ENCODE measurements at places on chromosomes 2 and 18.

- DNase-seq = no peak
Observed at GRCh38 chr2:200765139-200765951, 46.4 kb upstream of the BZW1 start.

DNA sequence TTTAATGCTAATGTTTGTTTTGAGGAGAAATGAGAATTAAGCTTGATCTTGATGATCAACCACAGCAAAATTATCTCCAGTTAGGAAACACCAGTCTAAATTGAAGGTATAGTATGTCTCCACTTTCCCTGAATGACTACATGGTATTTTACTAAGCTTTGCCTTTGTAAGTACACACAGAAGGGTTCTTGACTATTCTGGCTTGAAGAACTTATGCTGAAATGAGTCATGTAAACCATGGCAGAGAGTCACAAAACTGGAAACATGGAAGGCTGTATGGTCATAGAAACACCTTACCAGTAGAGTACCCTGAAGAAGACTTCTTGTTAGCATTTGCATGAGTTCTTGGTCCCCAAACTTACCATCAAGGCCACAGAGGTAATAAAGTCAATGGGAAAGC lies 250.5 kb downstream of the SLC8A1 start:
- DNase-seq = no peak

GRCh38 chr2:214547931-214548330 lies 137.1 kb downstream of the VWC2L start:
- no peak for DNase-seq

GRCh38 chr2:142930835-142931398 lies 53.5 kb downstream of the KYNU start:
- no peak for DNase-seq

DNA sequence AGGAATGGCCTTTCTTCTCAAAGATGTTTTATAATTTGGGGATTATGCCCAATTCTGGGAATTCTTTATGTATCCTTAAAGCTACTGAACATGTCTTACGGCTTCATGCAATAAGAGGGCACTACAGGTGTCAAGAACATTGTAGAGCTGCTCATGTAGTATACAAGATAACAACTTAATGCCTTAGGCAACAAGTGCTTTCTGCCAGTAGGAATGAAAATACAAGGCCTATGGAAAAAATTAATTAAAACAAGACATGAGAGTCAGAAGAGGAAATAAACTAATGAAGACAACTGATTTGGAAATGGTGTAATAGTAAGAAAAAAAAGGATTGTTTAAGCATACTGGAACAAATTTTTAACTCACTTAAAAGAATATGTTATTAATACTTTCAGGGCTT lies 27.3 kb downstream of the GREB1L start:
- DNase-seq = no peak

DNA sequence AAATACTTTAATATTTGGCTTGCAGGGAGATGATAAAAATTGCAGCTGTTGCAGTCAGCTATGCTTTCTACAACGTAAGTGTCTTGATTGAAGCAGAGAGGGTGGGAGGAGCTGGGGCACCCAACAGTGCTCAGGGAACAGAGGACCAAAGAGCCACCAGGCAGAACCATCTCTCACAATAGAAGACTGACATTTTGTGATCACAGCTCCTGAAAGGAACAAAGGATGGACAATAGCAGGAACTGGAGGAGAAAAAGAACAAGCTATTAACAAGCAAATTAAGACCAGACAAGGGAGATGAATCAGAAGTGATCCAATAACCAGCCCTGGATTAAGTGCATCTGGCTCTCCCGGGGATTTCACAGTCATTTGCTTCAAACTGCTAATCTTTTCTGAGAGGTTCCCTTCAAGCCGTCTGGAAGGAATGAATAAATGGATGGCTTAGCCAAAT lies 65.7 kb upstream of the SMAD2 start:
- DNase-seq = no peak

GRCh38 chr2:109166811-109167210 lies 37.8 kb downstream of the SH3RF3 start:
- no peak for DNase-seq

GRCh38 chr2:21233194-21233593 lies 109.4 kb downstream of the TDRD15 start:
- DNase-seq = no peak

DNA sequence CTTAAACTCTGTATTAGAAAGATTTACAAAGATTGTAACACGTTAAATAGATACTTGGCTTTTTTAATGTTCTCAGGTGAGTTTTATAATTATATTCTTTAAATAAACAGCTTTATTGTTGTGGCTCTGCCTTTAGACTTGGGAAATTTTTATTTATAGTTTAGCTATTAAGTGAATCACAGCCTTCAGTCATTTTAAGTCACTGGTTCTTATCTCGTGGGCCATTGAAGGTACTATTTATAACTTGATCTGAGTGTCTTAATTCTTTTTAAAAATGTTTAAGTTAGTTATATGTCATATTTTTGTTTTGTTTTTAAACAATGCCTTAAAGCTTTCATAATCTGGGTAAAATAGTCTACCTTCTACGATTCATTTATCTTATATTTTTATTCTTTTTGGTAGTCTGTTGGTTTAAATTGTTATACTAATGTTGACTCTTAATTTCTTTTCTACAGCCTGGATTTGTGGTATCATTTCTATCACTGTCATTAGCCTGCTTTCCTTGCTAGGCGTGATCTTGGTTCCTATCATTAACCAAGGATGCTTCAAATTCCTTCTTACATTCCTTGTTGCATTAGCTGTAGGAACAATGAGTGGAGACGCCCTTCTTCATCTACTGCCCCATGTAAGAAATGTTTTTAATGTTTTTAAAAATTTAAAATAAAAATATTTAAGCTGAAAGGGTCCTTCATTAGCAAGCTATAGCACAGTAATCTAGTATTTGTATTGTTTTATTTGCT lies 49.3 kb downstream of the SLC39A10 start:
- DNase-seq = no peak

- DNase-seq = no peak
Observed at GRCh38 chr2:156585457-156585856, 149.3 kb downstream of the GPD2 start.

DNA sequence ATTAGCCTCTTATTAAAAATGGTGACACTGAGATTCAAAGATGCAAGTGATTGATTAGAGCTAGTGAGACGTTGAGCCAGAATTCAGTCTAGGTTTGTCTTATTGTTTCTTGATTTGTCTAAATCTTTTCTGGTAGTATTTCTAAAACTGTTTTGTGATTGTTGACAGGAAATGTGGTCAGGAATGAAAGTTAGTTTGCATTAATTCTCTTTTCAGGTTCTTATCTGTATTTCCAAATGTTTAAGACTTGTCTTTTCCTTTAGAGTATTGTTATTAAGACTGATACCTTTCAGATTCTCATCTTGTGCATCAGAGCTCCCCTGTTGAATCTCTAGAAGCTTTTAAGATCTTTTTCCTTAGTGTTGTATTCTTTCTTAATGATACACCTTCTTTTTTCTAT lies 89.3 kb downstream of the MBD5 start:
- no peak for DNase-seq

- DNase-seq = no peak
Observed at GRCh38 chr18:42373584-42373983, 418.6 kb downstream of the PIK3C3 start.

- DNase-seq = no peak
Observed at GRCh38 chr2:30266051-30266621, 34.8 kb downstream of the LBH start.

DNA sequence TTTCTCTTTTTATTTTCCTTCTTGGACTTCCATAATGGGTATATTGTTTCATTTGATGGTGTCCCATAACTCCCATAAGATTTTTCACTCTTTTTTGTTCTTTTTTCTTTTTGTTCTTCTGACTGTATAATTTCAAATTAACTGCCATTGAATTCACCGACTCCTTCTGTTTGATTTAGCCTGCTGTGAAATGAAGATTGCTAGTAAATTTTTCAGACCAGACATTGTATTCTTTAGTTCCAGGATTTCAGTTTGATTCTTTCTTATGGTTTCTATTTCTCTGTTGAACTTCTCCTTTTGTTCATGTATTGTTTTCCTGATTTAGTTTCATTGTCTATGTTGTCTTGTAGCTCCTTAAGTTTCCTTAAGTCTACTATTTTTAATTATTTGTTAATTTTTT lies 87.6 kb upstream of the SPOPL start:
- DNase-seq = no peak

- DNase-seq = peak; percentile 81
Observed at GRCh38 chr2:37671009-37671815, at the start of gene CDC42EP3. TSS of gene CDC42EP3 (minus strand) at chr2:37671642. CDS start at chr2:37646587, 25,055 bp downstream.

DNA sequence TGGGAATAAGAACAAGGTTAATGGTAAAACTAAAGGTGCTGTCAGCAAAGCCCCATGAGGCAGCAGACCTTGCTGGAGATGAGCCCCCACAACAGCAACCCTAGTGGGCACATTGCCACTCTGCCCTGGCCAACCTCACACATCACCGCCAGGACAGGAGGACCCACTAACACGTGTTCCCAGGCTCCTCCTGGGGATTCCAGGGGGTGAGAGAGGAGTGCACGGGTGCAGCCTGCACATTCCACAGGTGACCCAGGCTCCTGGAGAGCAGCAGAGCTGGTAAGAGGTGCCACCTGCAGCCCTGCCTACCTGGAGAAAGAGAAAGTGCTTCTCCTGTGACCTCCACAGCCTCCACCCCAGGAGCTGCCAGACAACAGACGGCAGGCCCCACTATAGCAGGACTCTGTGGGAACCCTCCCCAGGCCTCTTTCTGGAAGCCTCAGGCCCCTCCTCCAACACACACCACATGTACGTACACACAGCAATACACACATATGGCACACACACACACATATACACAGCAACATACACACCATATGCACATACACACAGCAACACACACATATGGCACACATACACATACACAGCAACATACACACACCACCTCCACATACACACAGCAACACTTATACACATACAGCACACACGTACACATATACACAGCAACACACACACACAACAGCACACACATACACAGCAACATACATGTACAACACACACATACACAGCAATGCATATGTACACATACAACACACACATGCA lies 187.1 kb downstream of the GLI2 start:
- no peak for DNase-seq

DNA sequence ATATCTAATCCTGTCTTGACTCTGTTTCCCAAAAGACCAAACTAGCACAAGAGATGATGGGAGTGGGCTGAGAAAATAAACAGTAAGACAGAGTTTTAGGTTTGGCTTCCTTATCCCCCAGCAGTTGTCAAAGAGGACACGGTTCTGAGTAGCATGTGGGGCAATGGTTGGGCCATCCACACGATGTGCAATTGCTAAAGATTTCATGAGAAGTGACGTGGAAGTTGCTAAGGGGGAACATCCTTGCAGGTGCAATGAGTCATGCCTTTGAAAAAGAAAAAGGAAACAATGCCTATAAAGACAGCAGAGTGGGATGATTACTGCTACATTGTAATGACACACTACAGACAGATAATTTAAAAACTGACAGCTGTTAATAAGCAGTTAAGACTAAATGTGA lies 1395.8 kb downstream of the LRP1B start:
- no peak for DNase-seq

- no peak for DNase-seq
Observed at GRCh38 chr2:211033765-211034164, 477.4 kb downstream of the CPS1 start.

DNA sequence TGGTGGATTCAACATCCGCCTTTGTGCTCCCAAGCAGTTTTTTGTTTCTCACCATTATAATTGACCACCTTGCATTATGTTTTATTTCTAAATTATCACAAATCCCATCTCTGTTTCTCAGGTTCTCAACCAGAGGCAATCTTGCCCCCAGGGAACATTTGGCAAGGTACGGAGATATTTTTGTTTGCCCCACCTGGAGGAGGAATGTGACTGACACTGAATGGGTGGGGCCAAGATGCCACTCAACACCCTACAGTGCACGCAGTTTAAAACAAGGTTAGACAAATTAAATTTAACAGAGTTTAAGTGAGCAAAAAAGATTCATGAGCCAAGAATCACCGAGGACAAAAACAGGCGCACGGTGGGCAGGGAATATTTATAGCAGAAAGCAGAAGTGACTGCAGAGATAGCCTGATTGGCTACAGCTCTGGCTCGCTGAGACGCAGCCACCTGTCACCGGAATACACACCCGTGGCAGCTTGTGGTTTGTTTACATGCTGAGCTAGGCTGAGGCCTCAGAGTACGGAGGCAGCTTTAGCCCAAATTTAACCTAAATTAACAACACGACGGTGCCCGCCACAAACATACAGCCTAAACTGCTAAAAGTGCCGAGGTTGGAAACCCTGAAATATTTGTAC lies 150.0 kb upstream of the ALKAL2 start:
- DNase-seq = no peak

DNA sequence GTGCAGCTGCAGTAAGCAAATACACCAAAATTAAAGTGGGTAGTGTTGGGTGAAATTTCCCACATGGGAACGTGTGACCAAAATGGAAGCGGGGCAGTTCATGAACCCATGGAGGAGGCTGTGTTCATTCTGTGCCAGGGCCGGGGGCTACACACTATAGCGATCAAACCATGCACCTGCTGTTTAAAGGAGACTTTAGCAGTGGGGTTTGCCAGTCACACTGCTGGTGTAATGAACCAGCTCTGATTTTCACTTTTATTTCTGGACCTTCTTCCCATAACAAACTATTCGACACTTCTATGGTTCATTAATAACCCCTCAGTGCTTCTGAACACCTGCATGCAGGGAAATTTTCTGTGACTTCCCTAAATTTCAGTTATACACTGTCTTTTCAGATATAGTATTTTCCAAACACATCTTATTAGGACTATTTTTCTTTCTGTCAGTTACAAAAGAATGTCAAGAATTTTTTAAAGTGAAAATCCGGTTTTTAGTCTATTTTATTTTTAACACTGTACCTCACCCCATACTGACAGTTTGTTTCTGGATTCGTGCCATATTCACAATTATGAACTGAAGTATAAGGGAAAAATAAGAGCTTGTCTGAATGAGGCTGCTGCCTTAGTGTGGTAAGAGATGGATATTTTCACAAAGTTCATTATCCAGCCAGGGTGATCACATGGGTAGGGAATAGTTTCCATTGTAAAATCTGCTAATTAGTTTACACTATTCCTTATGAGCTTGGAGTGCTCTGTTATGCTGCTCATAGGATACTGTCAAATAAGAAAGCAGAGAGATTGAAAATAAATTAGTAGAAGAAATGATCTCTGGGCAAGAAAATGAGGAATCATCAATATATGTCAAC lies 111.3 kb upstream of the CAVIN2 start:
- DNase-seq = no peak

GRCh38 chr2:211875488-211875887 lies 663.1 kb downstream of the ERBB4 start:
- DNase-seq = no peak

- no peak for DNase-seq
Observed at GRCh38 chr18:23900994-23901393, 113.6 kb upstream of the TTC39C start.

DNA sequence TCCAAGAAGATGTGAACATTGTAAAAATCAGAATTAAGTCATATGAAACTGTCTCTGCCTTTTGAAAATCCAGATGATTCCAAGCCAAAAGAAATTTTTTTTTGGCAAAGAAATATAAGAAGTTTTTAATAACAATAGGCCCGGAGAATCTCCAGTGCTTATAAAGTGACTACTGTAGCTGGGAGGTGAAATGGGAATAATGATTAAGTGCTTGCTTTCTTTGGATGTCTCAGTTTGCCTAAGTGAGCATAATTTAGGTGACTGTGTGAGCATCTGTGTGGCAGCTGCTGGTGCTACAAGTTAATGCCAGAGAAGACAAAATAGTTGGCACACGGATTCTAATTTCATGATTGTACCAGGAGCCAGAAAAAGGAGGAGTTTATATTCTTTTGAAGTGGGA lies 185.0 kb downstream of the LTBP1 start:
- no peak for DNase-seq

Data from ascending aorta (tissue), 2 donors.